ENCODE measurements at places on chromosomes 5 and 9. TPM values are rescaled to one million over a fixed set of nuclear protein-coding genes. Genes with fewer than 3 reads are reported as not detected.

FOXD4L3 gene
- total RNA-seq, result not detected

- DNase-seq, result no peak
These were observed 381.6 kb downstream of the TMEM38B start for GRCh38 chr9:106075960-106076327.

- DNase-seq, result no peak
These were observed 133.9 kb upstream of the MTAP start for GRCh38 chr9:21668516-21668915.

DNA sequence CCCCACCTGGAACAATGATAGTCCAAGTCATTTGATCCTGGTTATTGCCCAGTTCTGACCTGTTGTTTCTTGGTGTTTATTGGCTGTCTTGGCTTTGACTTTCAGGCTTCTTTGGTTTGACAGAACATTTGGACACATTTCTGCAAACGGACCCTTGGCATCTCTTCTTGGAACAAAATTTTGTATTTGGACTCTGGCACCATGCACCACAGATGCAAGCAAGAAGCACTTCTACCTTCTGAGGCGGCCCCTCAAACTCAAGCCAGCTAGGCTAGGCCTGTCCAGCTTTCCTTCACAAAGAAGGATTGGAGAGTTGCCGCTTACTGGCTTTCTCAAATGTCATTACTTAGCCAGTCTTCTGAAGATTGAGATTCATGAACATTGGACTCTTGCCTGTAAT lies 23.1 kb upstream of the FGF10 start:
- no peak for DNase-seq

GRCh38 chr9:98182889-98183599 lies 9.4 kb downstream of the CORO2A start:
- DNase-seq, result peak; percentile 63

GRCh38 chr9:127667127-127667844 lies 39.5 kb upstream of the CFAP157 start:
- no peak for DNase-seq

DNA sequence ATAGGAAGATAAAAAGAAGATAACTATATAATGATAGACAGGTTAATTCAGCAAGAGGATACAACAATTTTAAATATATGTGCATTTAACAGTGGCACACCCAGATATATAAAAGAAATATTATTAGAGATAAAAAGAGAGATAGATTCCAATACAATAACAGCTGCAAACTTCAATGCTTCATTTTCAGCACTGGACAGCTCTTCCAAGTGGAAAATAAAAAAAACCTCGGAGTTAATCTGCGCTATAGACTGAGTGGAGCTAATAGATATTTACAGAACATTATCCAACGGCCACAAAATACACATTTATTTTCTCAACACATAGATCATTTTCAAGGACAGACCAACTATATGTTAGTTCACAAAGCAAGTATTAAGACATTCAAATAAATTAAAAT lies 1229.5 kb upstream of the CDH6 start:
- no peak for DNase-seq

RAI14 gene
- 6.3 TPM for total RNA-seq

DNA sequence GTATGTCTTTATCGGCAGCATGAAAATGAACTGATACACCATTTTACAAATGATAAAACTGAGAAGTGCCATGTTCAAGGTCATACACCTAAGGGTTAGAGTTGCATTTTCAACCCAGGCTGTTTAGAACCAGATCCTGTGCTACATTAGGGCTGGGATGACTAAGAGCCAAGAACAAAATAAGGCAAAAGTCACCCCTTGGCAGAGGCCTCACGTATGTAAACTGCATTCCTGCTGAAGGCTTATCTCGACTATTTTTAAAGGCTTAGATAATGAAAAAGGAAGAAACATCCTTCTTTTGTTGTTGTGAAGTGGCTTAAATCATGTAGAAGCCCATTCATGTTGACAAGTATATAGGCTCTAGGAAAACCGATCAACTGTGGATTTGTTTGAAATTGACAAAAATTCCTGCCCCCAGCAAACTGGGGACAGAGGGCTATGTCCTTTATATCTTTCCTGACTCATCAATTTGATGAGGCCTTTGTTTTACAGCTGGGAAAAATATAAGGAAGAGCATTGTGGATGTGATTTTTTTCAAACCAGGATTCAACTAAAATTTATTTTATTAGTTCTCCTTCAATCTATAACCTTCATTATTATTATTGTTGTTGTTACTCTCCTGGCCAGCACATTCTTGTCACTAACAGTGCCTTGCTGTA lies 196.5 kb downstream of the SNX18 start:
- DNase-seq, result no peak

- no peak for DNase-seq
These were observed 712.3 kb upstream of the WWC1 start for GRCh38 chr5:167578977-167579692.

- DNase-seq, result no peak
These were observed 1026.7 kb upstream of the DMAC1 start for GRCh38 chr9:8826281-8826680.

DNA sequence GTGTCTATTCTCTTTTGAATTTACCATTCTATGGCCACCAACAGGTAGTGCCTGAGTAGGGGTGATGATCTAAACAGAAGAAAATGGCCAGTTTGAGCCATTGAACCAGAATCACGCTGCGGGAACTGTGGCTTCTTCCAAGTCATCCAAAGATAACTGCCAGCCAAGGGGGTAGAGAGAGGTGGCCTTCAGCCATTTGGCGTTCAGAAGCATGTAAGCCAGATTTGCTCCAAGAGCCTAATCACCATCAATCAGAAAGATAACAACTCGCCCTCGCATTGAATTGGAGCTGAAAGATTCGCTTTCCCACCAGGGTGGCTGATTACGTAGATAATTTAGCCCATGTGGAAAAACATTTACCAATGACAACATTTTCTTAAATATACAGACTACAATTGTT lies 1302.7 kb upstream of the DMAC1 start:
- DNase-seq, result no peak

Measured in Peyer's patch (tissue), 4 donors.